KG1 (cell line): ENCODE measurements at places on chromosomes 7 and 10.
A peak's percentile ranks its signal among the peaks of the same experiment; 100 is the strongest.

- no peak for DNase-seq
Measured at GRCh38 chr10:63105225-63106110, 27.7 kb upstream of the NRBF2 start.

DNA sequence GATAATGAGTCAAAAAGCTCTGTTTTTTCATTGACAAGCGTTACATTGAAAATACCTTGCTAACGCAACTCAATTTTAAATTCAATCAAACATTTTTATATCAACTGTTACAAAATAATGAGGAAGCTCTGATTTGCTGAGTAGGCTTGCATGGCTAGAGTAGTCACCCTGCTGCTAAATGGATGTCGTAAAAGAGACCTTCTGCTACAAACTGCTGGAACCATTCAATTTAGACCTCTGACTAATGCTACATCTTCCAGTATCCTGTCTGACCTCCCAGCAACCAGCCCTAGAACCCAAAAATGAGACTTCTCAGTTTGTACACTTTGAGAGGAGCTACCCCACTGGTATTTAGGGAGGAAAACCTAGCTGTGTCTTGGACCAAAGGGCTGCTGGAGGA lies 84.0 kb upstream of the ELMO1 start:
- no peak for DNase-seq

DNA sequence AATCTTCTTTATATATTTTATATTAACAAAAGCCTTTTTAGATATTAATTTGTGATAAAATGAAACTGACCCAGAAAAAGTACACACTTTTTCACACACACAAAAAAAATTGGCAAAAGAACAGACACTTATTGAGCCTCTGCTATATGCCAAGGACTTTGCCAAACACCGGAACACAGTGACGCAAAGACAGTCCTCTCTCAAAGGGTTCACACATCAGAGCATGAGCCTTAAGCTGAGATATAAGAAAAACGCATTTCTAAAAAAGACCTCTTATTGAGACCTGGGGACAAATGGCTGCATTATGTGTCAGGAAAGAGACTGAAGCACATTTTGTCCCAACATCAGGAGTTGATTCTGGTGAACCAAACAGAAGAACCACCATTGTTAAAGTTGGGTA lies 24.0 kb upstream of the ABCB4 start:
- no peak for DNase-seq

GRCh38 chr7:128153436-128153835 lies 87.6 kb upstream of the LEP start:
- no peak for DNase-seq

GRCh38 chr10:76583711-76584161 lies 1053.9 kb downstream of the KCNMA1 start:
- DNase-seq, result no peak

- DNase-seq, result peak; percentile 76
Measured at GRCh38 chr10:124641282-124642087, 102.7 kb downstream of the FAM53B start.

DNA sequence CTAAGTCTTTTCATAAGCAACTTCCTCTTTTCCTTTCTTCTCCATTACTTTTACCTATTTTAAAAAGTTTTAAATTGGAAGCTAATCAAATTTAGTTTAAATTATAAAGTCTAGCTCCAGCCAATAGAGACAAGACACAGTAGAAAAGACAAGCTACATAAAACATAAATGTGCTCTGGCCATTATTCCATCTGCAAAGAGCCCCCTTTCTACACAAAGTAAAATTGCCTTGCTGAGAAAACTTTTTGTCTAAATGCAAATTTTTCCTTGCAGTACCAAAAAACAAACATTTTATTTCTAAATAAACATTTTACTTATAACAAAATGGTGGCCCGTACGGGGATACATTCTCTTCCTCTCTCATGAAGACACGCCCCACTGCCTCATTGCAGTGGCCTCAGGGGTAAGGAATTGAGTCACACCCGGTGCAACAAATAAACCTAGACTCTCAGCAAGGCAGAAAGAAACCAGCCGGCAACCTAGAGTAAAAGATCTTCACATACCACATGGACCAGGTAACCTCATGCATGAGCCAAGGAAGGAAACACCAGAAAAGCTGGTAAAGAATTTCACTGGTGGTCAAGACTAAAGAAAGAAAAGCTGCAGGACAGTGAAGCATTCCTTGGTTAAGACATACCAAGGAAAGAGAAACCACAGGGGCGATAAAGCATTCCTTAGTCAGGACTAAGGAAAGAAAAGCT lies 71.6 kb upstream of the ZNF746 start:
- no peak for DNase-seq

DNA sequence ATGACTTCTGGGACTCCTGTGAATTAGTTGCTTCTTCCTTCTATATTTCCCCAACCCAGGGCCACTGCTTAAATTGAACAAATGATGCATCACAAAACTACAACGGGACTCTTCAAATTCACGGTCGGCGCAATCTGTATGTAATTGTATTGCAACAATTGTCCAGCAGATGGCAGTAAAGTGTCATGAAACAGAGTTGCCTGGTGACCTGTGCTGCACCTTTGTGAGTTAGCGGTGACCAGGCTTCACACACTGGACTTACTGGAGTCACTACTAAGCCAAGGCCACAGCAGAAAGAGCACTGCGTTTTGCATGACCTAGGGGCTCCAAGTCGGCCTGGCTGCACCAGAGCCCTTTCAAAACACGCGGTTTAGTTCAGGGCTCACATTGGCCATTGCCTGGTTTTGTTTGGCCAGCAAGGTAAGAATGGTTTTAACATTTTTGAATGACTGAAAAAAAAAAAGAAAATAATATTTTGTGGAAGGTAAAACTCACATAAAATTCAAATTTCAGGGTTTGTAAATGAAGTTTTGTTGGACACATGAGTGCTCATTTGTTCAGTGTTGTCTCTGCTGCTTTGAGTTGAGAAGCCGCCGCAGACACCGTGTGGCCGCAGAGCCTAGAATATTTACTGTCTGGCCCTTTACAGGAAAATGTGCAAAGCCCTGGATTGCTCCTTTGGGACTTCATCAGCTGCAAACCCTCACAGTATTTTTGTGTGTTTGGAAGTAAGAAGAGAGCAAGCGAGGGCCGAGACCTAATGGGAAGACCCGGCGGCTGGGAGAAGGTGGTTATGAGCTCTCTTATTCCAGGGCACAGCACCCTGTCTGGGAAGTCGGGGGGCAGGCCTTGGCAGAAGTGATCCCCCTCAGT lies 23.2 kb upstream of the ZNF32 start:
- peak; percentile 18 for DNase-seq
